ENCODE measurements at places on chromosomes 1 and 21.

GRCh38 chr1:232628335-232629249, 1.3 kb downstream of the SIPA1L2 start:
- no peak for DNase-seq

DNA sequence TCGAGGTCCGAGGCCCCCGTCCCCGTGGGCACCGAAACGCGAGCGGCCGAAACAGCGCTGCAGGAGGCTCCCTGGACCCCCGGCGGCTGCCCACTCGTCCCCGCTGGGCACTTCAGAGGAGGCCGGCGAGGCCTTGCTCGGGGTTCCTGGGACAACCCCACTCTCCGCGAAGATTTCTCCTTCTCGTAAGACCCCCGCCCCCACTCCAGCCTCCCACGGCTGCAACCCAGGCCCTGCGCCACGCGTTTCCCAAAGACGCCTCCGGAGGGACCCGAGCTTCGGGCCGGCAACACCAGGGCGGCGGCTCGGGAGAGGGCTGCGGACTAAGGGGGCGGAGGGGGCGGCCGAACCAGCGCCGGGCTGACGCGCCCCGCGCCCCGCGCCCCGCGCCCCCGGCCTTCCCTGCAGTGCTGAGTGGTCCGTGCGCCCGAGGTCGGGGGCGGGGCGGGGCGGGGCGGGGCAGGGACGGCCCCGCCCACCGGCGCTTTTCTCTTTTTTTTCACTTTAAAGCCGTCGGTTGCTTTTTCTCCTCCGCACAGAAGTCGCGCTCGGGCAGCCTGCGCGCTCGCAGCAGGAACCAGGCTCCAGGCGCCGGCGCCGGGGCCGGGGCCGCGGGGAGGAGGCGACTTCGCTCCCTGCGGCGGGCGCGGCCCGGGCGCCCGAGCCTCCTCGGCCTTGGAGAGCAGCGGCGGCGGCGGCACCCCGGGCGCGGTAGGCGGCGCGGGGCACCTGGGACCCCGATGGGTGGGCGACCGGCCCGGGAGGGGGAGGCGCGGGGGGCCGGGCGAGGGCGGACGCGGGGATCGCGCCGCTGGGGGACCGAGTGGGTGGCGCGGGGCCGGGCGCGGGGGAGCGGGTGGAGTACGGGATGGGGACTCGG, at the start of gene SPSB1:
SPSB1 (plus strand) TSS at position 534 of the 880 bp plus-strand sequence. CDS start 62,998 bp downstream, outside the sequence.
- DNase-seq, result no peak

DNA sequence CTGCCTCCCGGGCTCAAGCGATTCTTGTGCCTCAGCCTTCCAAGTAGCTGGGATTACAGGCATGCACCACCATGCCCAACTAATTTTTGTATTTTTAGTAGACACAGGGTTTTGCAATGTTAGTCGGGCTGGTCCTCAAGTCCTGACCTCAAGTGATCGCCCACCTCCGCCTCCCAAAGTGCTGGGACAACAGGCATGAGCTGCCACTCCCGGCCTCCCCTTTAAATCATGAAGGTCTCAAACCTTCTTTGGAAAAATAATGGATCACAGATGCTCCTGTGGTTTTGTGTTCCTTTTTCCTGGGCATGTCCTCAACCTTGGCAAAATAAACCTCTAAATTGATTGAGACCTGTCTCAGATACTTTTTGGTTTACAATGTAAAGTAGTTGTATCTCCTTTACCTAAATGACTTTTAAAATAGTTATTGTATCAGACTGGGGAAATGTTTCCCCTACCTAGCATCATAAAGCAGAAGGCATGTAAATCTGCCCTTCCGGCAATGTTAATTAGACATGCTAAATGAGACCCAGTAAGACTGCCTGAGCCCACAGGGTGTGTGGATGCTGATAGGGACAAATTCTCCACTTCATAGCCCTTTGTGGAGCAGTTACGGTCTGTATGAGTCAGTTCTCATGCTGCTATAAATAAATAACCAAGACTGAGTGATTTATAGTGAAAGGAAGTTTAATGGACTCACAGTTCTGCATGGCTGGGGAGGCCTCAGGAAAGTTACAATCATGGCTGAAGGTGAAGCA, 27.8 kb downstream of the CBR1 start:
- no peak for DNase-seq

DNA sequence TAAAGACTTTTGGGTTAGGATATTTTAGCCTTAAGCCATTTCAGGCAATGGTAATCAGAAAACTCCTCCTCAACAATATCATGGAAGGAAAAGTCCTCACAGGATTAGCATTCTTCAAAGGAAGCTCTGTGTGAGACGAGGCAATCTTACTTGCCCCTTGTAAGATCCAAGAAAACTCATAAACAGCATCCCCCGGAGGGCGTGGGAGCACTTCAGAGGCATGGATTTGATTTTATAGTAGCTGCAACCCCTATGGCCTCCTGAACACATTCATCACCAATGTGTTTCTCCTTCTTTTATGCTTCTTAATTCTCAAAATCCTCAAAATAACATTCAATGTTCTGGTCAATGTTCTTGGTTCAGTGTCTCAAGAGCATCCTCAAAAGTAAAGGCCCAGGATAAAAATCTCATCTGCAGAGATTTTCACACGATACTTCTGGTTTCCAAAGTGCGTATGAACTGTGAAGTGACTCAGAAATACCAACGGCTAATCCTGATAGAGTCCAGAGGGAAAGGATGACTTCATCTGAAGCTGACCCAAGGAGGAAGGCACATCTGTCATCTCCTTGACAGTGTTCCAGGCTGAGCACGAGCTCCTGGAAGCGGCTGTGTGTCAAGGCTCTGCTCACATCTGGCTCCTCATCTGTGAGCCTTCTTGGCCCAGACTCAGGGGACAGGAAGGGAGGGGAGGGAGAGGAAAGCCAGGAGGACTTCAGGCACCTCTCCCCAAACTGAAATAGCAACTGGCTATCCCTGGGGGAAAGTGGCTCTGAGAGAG, 49.3 kb upstream of the PSEN2 start:
- peak; percentile 79 for DNase-seq

GRCh38 chr1:143691400-143691891, 280.3 kb downstream of the FAM72C start:
- DNase-seq, result no peak

DNA sequence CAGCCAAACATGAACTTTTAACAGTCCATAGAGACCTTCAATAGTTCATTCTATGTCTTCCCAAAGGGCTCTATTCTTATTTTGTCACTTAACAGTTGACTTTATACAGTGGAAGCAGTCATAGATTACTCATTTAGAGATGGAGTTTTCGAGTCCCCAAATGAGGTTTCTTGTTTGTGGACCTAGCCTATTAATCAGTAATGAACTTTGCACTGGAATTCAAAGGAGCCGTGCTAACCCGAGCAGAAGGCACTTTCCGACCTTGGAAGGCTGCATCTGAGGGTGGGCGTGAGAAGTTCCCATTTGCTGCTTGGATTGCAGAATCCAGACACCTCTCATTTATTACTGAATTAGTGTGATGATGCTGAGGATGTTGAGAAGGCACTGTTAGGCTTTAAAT, 46.4 kb downstream of the TTC39A start:
- DNase-seq, result no peak

- DNase-seq, result no peak
Measured at GRCh38 chr1:158054721-158055120, 61.3 kb downstream of the KIRREL1 start.

DNA sequence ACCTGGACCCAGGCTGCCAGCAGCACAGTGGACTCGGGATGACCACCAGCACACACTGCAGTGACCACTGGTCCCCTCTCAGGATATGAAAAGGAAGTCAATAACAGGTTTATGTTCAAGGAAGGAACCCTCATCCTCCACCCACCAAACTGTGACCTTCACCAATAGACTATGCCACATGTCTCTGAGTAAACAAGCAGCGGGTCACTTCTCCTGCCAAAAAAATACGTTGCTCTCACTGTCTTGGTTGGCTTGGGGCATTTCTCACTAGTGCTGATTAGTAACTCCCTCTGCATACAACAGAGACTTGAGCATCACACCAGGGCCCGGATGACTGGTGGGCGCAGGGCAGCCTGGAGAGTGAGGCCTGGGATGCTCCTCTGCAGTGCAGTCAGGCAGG, 25.9 kb downstream of the PARP1 start:
- DNase-seq, result no peak

DNA sequence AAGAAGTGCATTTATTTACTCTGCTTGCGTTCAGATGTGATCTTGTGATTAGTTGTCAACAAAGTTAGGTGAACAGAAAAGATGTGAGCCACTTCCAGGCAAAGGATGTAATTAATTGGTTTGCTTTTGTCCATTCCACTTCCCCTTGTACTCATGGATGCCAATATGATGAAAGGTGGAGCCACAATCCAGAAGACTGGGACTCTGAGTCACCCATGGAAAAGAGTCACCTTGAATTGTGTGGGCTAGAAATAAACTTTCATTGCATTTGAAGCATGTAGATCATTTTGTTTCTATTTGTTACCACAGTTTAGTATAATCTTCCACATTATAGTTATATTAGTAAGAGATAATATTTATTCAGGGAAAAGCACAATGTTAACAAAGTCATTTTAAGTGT, 684.2 kb downstream of the LTN1 start:
- DNase-seq, result no peak

- no peak for DNase-seq
Measured at GRCh38 chr21:15415541-15416261, 314.1 kb upstream of the USP25 start.

GRCh38 chr1:234018816-234019215, 114.3 kb downstream of the SLC35F3 start:
- no peak for DNase-seq

- no peak for DNase-seq
Measured at GRCh38 chr1:44757420-44757819, 17.8 kb downstream of the KIF2C start.

GRCh38 chr1:229370601-229371021, 27.8 kb upstream of the CCSAP start:
- no peak for DNase-seq

DNA sequence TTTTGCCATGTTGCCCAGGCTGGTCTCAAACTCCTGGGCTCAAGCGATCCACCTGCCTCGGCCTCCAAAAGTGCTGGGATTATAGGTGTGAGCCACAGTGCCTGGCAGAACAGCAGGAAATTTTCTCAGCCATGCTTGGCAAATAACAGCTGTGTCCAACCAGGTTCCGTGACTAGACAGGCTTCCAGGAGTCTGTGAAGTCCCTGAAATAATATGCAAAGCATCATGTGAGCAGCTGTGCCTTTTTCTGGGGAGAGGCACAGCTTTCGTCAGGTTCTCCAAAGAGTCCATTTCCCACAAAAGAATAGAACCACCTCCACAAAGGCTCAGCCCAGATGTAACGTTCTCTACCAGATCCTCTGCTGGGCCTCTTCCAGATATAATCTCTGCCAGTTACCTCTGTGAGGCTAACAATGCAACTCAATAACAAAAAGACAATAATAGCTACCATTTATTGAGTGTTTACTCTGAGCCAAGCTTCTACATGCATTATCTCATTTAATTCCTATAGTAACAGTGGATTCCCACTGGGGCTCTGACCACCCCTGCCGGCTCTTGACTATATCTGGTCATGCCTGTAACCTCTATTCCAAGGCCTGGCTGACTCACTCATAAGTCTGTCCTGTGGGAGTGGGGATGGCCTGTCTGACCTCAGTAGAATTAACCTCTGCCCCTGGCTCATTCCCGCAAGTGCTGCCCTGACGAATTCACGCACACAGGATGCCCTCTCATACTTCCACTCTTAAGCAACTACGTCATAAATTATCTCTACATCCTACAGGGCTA, 4.0 kb upstream of the NKAIN1 start:
- no peak for DNase-seq

DNA sequence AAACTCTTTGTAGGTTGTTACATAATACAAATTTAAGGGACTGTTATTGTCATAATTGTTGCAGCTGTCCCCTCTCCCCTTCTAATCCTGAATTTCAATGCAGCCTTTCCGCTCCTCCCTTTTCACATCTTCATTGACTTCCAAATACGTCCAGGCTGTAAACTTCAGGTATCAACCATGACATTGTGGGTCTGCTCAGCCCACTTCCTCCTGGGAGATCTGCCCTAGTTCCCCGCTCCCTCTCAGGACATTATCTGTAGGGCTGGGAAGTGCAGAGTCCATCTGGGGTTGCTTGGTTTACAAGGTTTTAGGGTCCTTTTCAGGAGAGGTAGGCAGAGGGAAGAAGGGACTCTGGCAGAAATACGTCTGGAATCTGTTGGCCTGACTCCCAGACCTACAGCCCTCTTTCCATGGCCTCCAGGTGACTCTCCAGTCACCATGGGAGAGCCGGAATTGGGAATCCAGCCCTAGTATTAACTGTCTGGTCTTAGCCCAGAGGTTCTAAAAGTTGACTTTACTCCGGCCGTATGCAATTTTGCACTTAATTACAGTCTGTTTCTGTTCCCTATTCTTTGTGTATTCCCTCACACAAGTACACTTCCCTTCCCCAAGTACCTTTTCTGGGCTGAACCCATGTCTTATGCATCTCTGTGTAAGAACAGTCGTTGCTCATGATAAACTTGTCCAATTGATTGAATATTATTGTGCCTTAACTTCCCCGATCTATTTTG, 4.7 kb upstream of the DENND2D start:
- no peak for DNase-seq

- DNase-seq, result no peak
Measured at GRCh38 chr1:158731707-158732106, 11.2 kb upstream of the OR6K3 start.

DNA sequence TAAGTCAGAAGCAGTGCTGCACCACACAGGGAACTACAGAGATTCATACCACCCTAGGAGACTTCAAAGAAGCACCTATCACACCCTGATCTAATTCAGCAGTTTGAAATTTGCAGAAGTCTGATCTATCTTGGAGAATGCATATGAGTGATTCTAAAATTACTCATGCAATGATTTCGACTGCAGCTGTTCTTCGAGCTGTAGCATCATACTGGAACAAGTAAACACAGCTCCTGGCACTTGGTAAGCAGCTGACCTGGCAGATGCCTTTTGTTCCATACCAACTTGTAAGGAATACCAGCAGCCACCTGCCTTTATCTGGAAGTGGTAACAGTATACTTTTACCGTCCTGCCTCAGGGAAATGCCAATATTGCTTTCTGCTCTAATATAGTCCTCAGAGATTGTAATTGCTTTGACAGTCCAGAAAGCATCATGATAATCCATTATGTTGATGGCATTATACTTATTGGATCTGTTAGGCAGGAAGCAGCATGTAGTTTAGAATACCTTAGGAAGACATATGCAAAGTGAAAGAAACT, 25.7 kb downstream of the AADACL4 start:
- no peak for DNase-seq

DNA sequence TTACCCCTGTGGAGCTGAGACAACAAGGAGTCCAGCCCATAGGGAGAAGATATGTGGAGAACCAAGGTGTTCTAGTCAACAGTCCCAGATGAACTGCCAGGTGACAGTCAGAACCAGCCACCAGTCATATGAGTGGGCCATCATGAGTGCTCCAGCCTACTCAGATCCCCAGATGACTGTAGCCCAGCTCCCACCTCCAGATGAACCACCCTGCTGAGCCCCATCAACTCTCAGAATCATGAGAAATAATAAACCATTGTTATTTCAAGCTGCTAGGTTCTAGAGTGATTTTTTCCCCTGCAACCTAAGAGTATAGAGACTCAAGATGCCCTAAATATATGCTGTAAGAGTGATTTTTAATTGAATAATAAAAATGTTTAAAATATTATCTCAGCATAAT, 444.2 kb downstream of the GPATCH2 start:
- no peak for DNase-seq
